Dorsolateral prefrontal cortex (tissue), 122 donors: ENCODE measurements at places on chromosomes 1 and 21. TPM values are rescaled to one million over a fixed set of nuclear protein-coding genes. Genes with fewer than 3 reads are reported as not detected.

DNA sequence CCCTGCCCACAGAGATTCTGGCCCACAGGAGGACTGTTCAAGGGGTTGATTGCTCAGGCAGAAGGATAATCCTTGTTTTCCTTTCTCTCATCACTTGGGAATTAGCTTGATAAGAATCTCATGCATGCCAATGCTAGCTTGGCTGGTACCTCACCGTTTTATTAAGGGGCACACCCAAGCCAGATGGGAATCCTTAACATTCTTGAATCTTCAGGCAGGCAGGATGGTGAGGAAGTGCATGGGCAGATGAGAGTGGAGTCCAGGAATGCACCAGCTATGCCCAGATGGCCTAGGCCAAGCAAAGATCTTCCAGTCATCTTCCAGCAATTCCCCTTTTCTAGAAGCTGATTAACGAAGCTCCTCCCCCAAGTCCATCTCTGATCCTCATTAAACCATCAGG lies 4.1 kb upstream of the LCE7A start:
- no peak for DNase-seq

The DIRAS3 gene
- 6.2 TPM for total RNA-seq

- DNase-seq = no peak
These were observed 342.4 kb downstream of the NPHP4 start for GRCh38 chr1:5649795-5650194.

The PCNT gene
- total RNA-seq = 68.9 TPM

DNA sequence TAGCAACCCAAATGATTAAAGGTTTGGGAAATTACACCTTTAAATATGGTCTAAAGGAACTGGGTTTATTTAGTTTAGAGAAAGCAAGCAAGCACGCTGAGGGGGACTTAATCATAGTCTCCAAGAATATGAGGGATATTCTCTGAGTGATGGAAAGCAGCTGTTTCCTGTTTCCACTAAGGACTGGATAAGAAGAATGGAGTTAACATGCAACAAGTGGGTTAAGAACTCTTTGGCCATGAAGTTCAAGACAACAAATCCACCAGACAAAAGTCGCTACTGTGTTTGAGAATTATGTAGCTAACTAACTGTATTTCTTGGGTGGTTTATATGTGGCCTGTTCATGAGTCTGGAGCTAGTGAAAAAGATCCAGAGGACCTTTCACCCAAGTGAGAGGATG lies 85.7 kb downstream of the TGFB2 start:
- DNase-seq = no peak

GRCh38 chr1:70948396-70949017 lies 99.1 kb downstream of the PTGER3 start:
- no peak for DNase-seq

GRCh38 chr21:26739189-26739588 lies 106.0 kb downstream of the ADAMTS1 start:
- DNase-seq = no peak

- no peak for DNase-seq
These were observed 66.4 kb downstream of the LRRC8D start for GRCh38 chr1:89887270-89887669.

- DNase-seq = no peak
These were observed 117.2 kb upstream of the KCNJ15 start for GRCh38 chr21:38139380-38140168.
